Osteoblast (primary cell): ENCODE measurements at places on chromosomes 6 and 20. TPM values are rescaled to one million over a fixed set of nuclear protein-coding genes. Genes with fewer than 3 reads are reported as not detected.

DNA sequence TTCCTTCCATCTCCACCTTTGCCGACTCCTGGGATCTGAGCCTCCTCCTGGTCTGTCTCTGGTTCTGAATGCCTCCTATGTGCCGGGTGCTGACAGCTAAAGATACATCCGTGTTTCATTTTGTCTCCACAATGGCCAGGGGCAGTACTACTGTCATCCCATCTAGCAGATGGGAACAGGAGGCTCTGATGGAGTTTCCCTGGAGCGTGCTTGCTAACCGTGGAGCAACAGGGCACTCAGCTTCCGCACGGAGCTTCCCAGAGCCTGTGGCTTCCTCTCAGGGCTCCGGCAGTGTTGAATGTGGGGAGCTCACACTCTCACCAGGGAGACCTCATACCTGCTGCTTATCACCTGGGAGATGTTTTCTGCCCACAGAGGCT, 11.9 kb upstream of the NPBWR2 start:
- no peaks in the 10 kb centered on the region for H3K4me1 ChIP-seq
- H3K27ac ChIP-seq, result no peak overlapping the region
- H3K4me3 ChIP-seq, result no peak overlapping the region
- H3K36me3 ChIP-seq, result no peaks in the 10 kb centered on the region

The RAET1G gene
- 1.5 and 1.8 TPM in 2 replicates for total RNA-seq

The SPTLC3 gene
- 14.8 and 15.9 TPM in 2 replicates for total RNA-seq

- H3K27ac ChIP-seq, result no peak overlapping the region
- H3K4me1 ChIP-seq, result peaks cover 11% of the 10 kb centered on the region
- no peak overlapping the region for H3K4me3 ChIP-seq
- H3K36me3 ChIP-seq, result no peaks in the 10 kb centered on the region
- H3K27me3 ChIP-seq, result peaks cover 2% of the 10 kb centered on the region
These were observed 406.8 kb upstream of the SULF2 start for GRCh38 chr20:48192109-48192508.

GRCh38 chr20:62635852-62636251, 6.5 kb upstream of the SLCO4A1 start:
- peaks cover 56% of the 10 kb centered on the region for H3K27me3 ChIP-seq
- peak; percentile 84 for DNase-seq
- no peaks in the 10 kb centered on the region for H3K36me3 ChIP-seq
- no peaks in the 10 kb centered on the region for H3K4me1 ChIP-seq

- H3K4me1 ChIP-seq, result peaks cover 4% of the 10 kb centered on the region
- no peaks in the 10 kb centered on the region for H3K36me3 ChIP-seq
- H3K4me3 ChIP-seq, result peak overlapping the region; percentile 65
- no peaks in the 10 kb centered on the region for H3K27me3 ChIP-seq
- no peak overlapping the region for H3K27ac ChIP-seq
- DNase-seq, result peak; percentile 78
These were observed 637 bp downstream of the MYLK4 start for GRCh38 chr6:2749969-2750600.

The PDYN gene
- total RNA-seq, result not detected in 2 replicates

The FAM209A gene
- total RNA-seq, result under 0.01 TPM in 1 of 2 replicates, not detected in the other

GRCh38 chr6:160891690-160892089, 99.9 kb upstream of the MAP3K4 start:
- H3K36me3 ChIP-seq, result no peaks in the 10 kb centered on the region
- H3K27ac ChIP-seq, result no peak overlapping the region
- no peaks in the 10 kb centered on the region for H3K4me1 ChIP-seq

The SLC24A3 gene
- total RNA-seq, result 0.29 and 1.1 TPM in 2 replicates

The CNBD2 gene
- 0.72 and 2.1 TPM in 2 replicates for total RNA-seq

The B3GALT4 gene
- 3.8 and 4.3 TPM in 2 replicates for total RNA-seq
